ENCODE measurements at places on chromosomes 3 and 15. TPM values are rescaled to one million over a fixed set of nuclear protein-coding genes. Genes with fewer than 3 reads are reported as not detected.

DNA sequence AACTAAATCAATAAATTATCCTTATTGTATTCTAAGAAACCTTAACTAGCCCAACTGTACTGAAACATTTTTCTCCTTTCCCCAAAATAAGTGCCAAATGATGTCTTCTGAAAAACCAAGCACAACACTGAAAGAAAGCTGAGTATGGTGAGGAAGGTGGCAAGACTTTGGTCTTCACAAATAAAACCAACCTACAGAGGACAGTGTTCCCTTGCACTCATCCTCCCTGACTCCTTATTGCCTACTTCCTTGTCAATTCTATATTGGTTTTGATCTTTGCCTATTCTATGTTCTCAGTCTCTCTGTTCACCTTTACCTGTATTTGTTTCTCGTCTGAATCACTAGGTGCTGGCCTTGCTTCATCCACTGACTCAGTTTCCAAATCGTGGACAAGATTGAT lies 490.1 kb upstream of the ZNF385D start:
- H3K36me3 ChIP-seq = no peaks in the 10 kb centered on the region
- no peaks in the 10 kb centered on the region for H3K4me1 ChIP-seq
- no peak overlapping the region for H3K4me3 ChIP-seq
- no peaks in the 10 kb centered on the region for H3K27me3 ChIP-seq
- no peak overlapping the region for H3K27ac ChIP-seq

The CILP gene
- 0.31 TPM for total RNA-seq

The RASGRP1 gene
- total RNA-seq = 66.6 TPM

The TMEM108 gene
- total RNA-seq = not detected

GRCh38 chr15:80587816-80588456 lies 107.2 kb upstream of the ABHD17C start:
- H3K4me3 ChIP-seq = no peak overlapping the region
- no peaks in the 10 kb centered on the region for H3K4me1 ChIP-seq
- no peak for DNase-seq
- no peak overlapping the region for H3K27ac ChIP-seq
- H3K36me3 ChIP-seq = no peaks in the 10 kb centered on the region

- H3K27ac ChIP-seq = no peak overlapping the region
- H3K4me3 ChIP-seq = no peak overlapping the region
- no peaks in the 10 kb centered on the region for H3K36me3 ChIP-seq
- no peaks in the 10 kb centered on the region for H3K4me1 ChIP-seq
- no peaks in the 10 kb centered on the region for H3K27me3 ChIP-seq
Observed at GRCh38 chr3:72976281-72976741, 20.3 kb upstream of the PPP4R2 start.

GRCh38 chr15:64443016-64443415 lies 17.4 kb upstream of the ZNF609 start:
- no peak for DNase-seq
- peaks cover 16% of the 10 kb centered on the region for H3K36me3 ChIP-seq
- no peak overlapping the region for H3K4me3 ChIP-seq
- H3K4me1 ChIP-seq = peaks cover 21% of the 10 kb centered on the region
- no peaks in the 10 kb centered on the region for H3K27me3 ChIP-seq

The C3orf22 gene
- total RNA-seq = not detected

GRCh38 chr3:128194843-128195242 lies 41.6 kb downstream of the EEFSEC start:
- H3K27me3 ChIP-seq = no peaks in the 10 kb centered on the region
- no peaks in the 10 kb centered on the region for H3K36me3 ChIP-seq
- DNase-seq = no peak
- H3K27ac ChIP-seq = no peak overlapping the region

The PLCH1 gene
- total RNA-seq = 0.20 TPM
